ENCODE measurements at places on chromosomes 3 and 15.

- no peak for DNase-seq
These were observed 28.3 kb downstream of the LRIG1 start for GRCh38 chr3:66472313-66473134.

- no peak for DNase-seq
These were observed 25.4 kb upstream of the SRP14 start for GRCh38 chr15:40064231-40064894.

GRCh38 chr3:133464573-133464972, 64.7 kb downstream of the BFSP2 start:
- DNase-seq: no peak

- no peak for DNase-seq
These were observed 119.7 kb upstream of the IGSF10 start for GRCh38 chr3:151580591-151580990.

GRCh38 chr15:53811530-53811929, 52.1 kb upstream of the WDR72 start:
- DNase-seq: no peak

- no peak for DNase-seq
These were observed 2.9 kb upstream of the PSMA4 start for GRCh38 chr15:78537266-78537905.

DNA sequence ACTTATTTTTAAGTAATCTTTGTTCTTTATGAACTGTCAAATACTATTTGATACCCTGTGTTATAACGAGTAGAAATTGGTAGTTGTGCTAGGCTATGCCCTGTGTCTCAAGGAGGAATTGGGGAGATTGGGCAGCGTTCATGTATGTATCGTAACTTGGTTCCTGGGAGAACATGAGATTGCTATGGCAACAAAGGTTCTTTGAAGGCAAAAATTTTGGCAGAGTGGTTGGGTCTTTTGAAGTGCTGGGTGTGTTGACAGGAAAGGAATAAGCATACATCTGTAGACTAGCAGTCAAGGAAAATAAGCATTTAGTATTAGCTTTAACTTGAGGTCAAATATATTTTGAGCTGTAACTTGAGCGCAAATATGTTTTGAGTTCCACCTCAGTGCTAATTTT, 45.3 kb downstream of the TCF12 start:
- no peak for DNase-seq

DNA sequence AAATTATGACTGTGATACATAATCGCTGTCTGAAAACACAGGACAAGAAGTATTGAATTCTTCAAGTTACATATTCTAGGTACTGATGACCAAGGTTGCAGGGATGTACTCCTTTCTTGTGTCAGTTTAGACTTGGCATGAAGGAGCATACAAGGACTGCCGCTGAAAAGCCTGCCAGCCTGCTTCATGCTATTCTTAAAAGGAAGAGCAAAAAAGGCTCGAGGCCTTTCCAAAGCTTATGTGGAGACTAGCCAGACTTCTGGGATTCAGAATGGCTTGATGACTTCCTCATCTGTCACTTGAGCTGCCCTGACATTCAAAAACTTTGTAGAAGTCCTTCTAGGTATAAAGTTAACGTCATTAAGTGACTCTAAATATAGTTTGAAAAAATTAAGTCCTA, 92.0 kb downstream of the CADM2 start:
- no peak for DNase-seq

DNA sequence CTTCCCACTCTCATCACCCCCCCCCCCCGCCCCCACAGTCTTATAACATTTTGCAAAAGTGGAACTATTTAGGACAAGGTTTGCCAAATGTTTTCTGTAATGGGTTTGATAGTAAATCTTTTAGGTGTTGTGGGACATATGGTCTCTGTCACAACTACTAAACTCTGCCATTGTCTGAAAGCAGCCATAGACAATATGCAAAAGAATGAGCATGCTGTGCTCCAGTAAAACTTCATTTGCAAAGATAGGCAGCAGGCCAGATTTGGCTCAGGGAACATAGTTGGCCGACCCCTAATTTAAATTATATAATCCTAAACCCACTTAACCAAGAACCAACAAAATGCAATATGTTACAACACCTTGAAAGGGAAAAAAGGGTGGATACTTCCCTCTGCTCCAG, 46.4 kb downstream of the TIPARP start:
- no peak for DNase-seq
